ENCODE measurements at places on chromosomes 3 and 15.

GRCh38 chr3:146640955-146641867 is 36.1 kb upstream of the PLSCR5 start:
- DNase-seq, result no peak

DNA sequence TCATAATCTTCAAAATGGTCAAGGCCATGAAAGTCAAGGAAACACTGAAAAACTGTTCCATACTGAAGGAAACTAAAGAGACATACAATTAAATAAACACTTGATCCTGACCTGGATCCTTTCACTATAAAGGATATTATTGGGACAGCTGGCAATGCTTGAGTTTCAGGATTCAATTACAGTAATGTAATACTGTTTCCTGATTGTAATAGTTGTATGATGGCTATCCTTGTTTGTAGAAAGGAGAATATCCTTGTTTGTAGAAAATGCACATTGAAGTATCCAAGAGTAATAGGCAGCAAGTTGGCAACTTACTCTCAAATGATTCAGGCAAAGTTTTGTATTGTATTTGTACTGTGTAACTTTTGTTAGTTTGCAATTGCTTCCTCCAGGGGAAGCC is 4.6 kb downstream of the CIDEC start:
- no peak for DNase-seq

GRCh38 chr3:134795746-134796280 is 753 bp downstream of the EPHB1 start:
- no peak for DNase-seq

DNA sequence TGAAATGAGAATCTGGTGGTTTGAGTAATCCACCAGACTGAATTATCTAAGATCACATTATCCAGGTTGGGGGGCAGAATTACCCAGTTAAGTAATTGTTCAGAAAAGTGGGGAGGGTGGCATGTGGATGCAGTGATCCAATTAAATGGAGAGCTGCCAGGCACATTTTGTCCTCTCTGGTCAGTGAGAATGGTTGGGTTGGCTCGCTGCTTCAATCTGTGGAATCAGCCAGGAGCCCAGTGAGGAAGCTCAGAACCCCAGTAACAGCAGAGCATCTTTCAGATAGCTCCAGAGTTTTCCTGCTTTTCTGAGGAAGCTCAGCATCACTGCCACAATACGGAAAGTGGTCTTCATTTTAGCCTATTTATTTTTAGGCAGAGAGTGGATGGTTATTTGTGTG is 6.4 kb upstream of the EXOG start:
- no peak for DNase-seq

- DNase-seq, result no peak
Measured at GRCh38 chr3:119309591-119309990, 15.4 kb downstream of the ARHGAP31 start.

GRCh38 chr3:76615719-76616118 is 424.2 kb upstream of the ROBO2 start:
- DNase-seq, result no peak

GRCh38 chr3:127406309-127407025 is 118.6 kb upstream of the PRR20G start:
- DNase-seq, result no peak

DNA sequence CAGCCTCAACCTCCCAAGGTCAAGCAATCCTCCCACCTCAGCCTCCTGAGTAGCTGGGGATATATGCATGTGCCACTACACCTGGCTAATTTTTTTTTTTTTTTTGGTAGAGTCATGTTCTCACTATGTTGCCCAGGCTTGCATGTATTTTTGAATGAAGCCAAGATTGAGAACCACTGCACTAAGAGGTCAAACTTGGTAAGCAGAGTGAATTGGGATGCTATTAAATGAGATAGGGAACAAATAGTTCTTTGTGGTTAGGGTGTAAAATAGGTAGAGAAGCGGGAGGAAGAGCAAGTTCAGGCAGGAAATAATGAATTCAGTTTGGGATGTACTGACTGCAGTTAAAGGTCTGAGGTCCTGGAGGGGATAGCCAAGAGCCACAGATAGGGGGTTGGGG is 39.9 kb upstream of the PIAS1 start:
- no peak for DNase-seq

DNA sequence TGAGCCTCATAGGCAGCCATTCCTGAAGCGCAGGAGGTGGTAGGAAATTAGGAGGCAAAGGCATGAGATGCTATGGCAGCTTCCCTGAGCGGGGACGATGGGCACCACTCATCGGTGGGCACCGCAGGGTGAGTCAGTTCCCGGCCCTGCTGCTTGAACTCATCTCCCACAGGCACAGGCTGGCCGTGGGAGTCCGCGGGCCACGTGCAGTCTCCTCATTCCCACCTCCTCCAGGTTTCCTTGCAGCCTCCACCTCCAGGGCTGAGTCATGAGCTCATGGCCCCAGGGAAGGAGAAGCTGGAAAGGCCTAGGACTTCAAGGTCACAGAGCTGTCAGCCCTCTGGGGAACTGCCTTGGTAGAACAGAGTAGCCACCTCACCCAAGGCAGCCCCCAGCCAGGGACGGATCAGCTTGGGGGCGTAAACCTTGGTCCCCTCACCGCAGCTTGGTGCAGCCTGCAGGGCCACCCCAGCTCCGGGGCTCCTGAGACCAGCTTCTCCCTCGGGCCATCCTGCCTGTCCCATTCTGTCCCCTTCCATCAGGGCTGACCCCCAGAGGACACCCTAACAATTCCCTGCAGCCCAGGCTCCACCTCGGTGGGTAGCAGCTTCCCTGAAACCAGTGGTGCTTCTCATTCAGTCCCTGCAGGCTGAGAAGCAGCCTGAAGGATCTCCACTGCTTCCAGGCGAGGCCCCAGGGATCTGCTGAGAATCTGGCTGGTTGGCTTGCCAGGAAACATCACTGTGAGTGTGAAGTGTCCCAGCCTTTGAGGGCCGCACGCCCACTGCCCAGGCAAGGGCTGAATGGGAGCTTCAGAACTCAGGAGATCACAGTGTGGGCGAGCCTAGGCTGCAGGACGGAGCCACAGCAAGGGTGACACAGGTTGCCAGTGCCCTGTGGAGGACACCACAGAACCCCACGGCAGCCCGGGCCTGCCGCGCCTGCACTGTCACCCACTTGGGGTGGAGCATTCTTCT is 150.7 kb upstream of the MEF2A start:
- no peak for DNase-seq

DNA sequence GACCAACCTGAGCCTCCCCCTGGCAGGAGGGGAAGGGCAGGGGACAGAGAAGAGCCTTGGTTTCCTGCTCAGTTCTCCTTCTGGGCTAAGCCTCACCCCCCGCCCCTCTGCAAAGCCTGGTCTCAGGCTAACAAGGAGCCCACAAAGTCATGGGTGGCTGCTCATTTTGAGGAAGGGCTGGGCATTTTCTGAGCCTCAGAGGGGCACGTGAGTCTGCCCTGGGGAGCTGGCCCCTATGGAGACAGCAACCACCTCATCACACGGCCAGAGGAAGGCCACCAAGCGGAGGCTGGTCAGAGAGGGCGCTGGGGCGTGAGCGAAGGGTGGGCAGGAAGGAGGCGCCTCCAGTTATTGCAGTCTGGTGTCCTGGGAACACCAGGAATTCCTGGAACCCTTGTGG is 18.7 kb downstream of the ABTB1 start:
- no peak for DNase-seq

GRCh38 chr3:78725703-78726246 is 1042.0 kb downstream of the ROBO1 start:
- DNase-seq, result no peak

GRCh38 chr3:190494907-190495306 is 19.0 kb upstream of the IL1RAP start:
- DNase-seq, result no peak

- no peak for DNase-seq
Measured at GRCh38 chr3:118128886-118129285, 905.8 kb downstream of the IGSF11 start.

DNA sequence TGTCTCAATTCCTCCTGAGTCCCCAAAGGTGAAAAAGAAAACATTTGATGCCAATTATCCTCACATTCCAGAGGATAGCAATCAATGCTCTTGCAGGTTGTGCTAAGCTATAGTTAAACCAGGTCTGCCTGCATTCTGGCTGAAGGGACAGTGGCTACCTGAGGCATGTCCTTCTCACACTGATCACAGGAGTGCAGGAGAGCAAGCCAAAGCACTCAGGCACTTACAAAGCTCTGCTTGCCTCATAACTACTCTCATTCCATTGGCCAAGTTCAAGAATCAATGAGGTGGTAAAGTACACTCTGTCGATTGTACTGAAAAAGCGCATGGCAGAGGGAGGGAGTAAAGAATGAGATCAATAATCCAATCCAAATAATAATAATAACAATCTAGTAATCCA is 342.0 kb upstream of the PPP2R3A start:
- no peak for DNase-seq

- no peak for DNase-seq
Measured at GRCh38 chr3:159953325-159954085, 35.1 kb upstream of the IL12A start.

DNA sequence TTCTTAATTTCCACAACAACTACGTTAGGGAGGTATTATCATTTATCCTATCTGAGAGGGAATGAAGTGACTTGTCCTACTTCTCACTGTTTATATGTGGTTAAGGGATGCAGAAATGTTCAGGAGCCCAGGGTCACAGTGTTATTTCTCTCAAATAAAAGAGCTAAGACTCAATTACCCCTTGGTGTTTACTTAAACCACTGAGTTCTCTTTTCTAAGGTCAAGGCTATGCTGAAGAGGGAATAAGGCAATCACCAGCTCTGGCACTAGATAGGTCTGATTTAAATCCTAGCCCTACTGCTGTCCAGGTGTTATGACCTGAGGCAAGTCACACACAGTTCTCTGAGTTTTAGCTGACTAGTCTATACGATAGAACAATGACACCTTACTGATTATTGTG is 35.7 kb upstream of the BCL6 start:
- DNase-seq, result no peak

GRCh38 chr3:107356706-107357105 is 20.5 kb upstream of the CCDC54 start:
- DNase-seq, result no peak

DNA sequence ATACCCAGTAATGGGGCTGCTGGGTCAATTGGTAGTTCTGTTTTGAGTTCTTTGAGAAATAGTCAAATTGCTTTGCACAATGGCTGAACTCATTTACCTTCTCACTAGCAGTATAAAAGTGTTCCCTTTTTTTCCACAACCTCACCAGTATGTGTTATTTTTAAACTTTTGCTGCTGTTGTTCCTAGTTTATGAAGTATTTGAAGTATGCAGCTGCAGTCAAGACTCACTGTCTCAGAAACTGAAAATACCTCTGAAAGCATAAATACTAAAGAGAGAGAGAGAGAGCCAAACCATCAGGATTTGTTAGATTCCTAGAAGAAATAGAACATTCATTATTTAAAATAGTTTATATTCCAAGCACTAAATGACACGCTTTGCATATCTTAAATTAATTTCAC is 764.2 kb downstream of the NTRK3 start:
- DNase-seq, result no peak

DNA sequence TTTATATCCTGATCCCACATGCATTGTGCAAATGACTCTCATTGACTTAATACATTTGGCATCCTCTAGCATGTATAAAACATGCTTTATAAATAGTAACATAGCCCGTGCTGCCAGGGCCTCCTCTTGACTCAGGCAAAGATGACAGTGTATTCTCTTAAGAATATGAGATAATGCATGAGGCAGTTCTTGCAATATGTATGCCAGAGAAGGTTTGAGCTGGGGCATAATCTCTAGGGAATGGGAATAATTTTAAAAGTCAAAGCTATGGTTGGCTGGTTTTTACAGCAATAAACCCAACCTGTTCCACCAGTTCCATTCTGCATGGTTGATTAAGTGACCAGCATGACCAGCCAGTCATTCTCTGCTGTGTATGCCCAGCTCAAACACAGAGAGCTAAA is 179.0 kb upstream of the PFN2 start:
- DNase-seq, result no peak

- DNase-seq, result no peak
Measured at GRCh38 chr3:173614522-173614921, 217.0 kb downstream of the NLGN1 start.

DNA sequence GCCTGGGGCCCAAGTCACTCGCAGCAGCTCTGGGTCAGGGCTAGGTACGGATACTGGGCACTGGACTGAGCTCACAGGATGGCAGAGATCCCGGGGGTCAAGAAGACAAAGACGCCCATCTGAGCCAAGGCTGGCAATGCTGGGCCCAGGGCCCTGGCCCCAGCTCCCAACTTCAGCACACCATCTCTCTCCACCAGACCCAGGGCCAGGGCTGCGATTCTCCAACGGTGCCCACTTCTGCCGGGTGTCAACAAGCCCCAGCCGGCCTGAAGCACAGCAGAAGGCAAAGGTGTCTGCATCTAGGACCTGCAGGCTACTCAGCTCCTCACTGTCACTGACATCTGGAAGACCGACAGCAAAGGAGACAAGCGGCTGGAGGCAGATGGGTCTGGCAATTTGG is 8.6 kb downstream of the WDR73 start:
- DNase-seq, result no peak

- DNase-seq, result no peak
Measured at GRCh38 chr15:24976932-24977331, 22.1 kb downstream of the SNRPN start.

GRCh38 chr3:71987089-71987735 is 202.3 kb upstream of the PROK2 start:
- no peak for DNase-seq

DNA sequence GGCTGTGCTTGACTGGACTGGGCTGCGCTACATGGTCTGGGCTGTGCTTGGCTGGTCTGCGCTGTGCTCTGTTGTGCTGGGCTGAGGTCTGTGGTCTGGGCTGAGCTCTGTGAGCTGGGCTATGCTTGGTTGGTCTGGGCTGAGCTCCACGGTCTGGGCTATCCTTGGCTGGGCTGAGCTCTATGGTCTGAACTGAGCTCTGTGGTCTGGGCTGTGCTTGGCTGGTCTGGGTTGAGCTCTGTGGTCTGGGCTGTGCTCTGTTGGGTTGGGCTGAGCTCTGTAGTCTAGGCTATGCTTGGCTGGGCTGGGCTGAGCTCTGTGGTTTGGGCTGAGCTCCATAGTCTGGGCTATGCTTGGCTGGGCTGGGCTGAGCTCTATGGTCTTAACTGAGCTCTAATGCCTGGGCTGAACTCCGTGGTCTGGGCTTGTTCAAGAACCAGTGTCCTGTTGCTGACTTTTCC is 92.0 kb downstream of the PLXNA1 start:
- DNase-seq, result no peak

DNA sequence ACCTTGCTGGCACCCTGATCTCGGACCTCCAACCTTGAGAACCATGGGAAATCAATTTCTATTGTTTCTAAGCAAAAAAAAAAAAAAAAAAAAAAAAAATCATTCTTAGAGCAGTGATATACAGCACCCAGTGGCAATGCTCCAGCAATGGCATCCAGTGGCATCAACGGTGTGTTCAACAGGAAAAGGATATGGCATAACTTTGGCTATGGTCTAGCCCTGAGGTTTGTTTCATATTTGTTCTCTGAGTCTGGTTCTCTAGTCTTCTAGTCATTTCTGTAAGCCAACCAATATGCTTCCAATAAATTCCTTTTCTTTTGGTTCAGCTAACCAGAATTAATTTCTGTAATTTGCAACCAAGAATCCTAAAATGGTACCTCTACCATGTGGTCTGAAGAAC is 19.2 kb downstream of the DENND4A start:
- DNase-seq, result no peak

All from stimulated activated CD4-positive, alpha-beta T cell treated with anti-CD3 and anti-CD28 coated beads, Interleukin-1b, Interleukin-23, amount 100 ng/mL, for 4 hours (primary cell).